ENCODE measurements at places on chromosomes 4 and X. TPM values are rescaled to one million over a fixed set of nuclear protein-coding genes. Genes with fewer than 3 reads are reported as not detected.

DNA sequence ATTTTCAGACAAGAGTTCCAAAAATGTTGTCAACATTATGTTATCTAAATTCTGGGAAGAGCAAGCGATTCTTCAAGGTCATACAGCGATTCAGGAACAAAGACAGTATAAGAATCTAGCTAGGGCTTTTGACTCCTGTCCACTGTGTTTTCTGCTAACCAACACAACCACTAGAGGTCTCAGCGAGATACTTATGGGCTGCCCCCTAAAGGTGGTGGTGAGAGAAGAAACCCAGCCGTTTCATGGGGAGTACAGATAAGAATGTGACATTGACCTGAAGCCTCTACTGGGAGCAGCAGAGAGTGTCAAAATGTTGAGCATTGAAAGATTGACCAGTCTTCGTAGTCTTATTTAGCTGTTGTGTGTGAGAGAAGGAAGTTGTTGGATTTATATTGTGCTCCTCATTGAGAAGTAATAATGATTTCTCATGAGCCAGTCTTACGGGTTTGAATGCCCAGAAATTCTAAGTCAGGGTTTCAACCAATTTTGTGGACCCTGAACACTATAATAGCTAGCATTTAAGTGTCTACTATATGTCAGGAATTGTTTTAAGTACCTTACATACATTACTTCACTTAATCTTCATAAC lies 168.3 kb downstream of the SPRY1 start:
- peak; percentile 81 for DNase-seq

DNA sequence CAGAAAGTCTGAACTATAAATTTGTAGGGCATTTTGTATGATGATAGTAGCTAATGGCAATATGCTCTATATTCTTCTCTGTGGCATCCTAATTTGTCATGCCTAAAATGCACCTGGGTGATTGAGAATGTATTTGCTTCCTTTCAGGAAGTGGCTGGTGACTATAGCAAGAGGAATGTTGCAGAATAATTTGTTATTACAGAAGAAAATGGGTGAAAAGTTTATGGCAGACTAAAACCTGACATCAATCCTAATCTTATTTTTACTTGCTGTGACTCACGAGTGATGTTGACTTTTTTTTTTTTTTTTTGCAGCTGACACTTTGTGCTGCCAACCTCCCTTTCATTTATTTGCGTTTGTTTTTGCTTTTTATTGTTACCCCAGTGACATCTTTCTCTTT lies 141.1 kb downstream of the MSL3 start:
- DNase-seq, result no peak

DNA sequence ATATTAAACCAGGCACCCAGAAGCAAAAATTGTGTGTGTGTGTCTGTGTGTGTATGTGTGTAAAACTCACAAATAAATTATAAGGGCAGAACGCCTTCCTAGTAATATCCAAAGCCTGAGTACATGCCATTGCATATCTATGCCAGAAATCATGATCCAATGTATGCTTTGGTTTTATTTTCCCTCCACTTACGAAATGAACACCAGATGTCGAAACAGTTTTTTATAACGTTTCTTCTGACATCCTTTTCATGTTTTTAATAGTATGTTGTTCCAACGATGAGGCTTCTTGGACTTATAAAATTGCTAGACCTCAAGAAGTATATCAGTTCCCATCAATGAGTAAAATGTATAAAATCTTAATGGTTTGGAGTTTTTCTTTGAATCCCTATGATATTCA lies 55.4 kb downstream of the KCNIP4 start:
- DNase-seq, result no peak

DNA sequence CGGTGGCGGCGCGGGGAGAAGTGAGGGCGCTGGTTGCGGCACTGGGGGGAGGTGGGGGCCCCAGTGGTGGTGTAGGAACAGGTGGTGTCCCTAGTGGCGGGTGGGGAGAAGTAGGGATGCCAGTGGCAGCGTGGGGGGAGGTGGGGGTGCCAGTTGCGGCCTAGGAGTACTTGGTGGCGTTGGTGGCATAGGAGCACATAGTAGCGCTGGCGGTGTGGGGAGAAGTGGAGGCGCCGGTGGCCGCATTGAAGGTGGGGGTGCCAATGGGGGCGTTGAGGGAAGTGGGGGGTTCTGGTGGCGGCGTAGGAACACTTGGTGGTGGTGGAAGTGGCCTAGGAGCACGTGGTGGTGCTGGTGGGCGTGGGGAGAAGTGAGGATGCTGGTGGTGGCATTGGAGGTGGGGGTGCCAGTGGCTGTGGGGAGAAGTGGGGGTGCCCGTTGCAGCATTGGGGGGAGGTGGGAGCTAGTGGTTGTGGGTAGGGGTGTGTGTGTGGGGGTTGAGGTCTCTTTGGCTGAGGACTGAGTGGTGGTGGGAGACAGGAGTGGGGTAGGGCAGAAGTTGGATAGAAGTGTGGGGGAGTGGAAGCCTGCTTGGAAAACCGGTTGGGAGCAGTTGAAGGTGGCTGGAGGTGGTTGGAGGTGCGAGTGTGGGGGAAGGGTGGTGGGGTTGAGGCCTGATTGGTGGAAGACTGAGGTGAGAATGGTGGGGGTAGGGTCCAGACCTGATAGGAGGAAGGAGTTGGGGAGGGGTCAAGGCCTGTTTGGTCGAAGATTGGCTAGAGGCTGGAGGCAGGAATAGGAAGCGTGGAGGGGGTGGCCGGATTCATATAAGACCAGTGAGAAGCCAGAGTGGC lies 1.1 kb downstream of the GCNA start:
- peak; percentile 30 for DNase-seq

GRCh38 chr4:47752214-47752613 lies 85.7 kb downstream of the CORIN start:
- no peak for DNase-seq

DNA sequence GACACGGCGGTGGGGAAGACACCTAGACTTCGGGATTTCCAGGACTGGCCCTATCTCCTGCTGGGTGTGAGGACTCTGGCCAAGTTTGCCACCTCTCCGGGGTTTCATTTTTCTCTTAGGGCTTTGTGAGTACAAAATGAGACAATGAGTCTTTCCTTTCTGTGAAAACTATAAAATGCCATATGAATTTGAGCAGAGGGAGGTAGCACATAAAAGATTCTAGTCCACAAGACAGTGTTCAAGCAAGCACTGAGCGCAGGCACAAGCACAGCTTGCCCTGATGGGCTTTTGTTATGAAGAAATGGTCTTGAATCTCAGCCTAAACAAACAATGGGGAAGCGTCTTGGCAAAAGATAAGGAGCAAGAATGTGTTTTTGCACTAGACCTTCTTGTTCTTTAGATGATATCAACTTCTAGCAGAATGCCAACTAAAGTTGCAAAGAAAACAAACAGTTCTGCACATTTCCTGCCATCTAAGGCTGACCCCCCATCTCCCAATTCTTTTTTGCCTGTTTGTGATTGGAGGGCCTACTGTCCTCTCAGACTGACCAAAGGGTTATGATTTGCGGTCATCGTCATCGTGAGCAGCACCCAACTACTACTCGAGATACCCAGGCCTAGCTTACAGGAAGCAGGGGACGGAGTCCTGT lies 73.0 kb upstream of the ZNF518B start:
- no peak for DNase-seq

DNA sequence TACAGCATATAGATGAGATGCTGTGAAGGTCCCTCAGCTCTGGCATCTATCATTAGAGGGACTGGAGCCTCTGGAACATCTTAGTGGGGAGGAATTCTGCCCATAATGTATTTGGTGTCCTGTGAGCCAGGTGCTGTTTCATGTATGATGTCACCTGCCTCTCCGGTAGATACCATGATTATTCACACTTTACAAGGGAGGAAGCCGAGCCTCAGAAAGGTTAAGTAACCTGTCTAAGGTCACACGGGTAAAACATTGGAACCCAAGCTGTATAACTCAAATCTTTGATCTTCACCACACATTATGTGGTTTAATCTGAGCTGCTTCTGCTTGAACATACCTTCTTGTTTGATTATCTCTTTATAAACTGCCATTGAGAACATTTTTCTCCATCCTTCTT lies 442.8 kb downstream of the BCOR start:
- no peak for DNase-seq

DNA sequence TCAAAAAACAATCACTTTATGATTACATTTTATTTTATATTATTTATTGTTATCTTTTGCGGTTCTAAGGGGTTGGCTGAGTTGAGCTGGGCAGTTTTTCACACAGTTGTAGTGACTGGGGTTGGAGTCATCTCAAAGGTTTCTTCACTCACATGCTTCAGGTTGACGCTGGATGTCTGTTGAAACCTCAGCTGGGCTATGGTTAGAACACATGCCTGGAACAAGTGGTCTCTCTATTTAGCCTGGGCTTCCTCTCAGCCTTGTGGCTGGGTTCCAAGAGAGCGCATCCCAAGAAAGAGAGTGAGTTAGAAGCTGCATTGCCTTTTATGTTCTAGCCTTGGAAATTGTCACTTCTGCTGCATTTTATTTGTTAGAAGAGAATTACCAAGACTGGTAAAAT lies 87.4 kb downstream of the CBLL2 start:
- DNase-seq, result no peak

- no peak for DNase-seq
Observed at GRCh38 chr4:100017637-100018310, 67.7 kb upstream of the H2AZ1 start.

DNA sequence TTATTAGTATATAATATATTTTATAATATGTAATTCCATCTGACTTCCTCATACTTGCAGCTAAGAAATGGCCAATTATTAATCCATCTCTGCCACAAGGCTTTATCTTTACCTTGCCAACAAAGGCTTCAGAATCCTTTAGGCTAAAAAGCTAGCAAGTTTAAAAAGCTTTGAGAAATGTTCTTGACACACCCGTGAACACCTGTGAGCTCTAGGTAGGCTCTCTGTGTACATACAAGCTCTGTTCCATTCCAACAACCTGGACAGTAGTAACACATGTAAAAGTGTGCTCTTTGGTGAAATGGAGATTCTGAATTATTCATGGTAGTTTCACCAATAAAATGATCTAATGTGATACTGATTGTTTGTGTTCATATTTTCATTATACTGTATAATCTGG lies 49.7 kb upstream of the USP9X start:
- no peak for DNase-seq

- DNase-seq, result no peak
Observed at GRCh38 chr4:604131-604530, 21.2 kb upstream of the PDE6B start.

DNA sequence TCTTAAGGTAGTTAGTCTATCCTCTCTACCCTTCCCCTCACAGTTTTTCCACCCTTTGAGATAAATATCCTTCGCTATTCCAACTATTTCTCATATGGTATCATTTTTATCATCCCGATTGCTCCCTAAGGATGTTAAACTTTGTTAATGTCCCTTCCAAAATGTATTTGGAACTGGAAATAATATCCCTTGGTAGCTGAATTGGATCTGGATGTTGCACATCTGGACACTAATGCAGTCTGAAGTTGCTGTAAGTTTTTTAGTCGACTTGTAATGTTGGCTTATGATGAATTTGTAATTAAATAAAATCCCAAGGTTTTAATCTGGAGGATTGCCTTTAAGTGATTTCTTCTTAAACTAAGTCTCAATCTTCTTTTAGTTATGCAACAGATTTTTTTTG lies 22.5 kb downstream of the XIAP start:
- no peak for DNase-seq

DNA sequence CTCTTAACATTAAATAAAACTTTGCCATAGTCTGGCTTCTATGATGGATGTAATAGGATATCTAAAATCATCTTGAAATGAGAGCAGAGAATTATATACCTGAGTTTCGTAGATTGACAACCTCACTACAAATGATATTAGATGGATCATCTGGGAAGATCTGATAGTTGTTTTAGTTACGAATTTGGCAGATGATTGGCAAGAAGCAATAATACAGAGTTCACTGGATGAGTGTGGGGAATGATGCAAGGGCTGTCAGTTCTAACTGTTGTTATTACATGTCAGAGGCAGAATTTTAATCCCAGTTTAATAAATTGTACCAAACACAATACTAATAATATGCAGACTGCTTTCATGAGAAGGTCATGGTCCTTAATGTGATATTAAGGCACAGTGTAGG lies 585.2 kb downstream of the TRAM1L1 start:
- DNase-seq, result no peak

- no peak for DNase-seq
Observed at GRCh38 chr4:19379191-19379708, 872.5 kb upstream of the SLIT2 start.

DNA sequence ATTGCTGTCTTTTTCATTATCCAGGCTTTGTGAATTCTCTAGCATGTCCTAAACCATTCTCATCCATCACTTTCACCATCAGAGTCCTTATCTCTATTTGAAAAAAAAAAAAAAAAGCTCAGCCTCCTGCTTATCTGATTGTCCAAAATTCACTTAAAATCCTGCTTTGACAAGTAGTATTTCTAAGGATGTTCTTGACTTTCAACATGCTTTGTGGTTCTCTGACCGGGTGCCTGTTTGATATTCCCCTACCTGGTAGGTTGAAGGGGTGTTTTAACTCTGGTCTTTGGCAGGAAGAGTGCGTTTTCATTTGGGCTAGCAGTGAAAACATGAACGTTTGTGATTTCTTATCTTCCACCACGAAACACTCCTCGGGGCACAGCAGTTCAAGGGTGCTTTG lies 17.3 kb upstream of the BBS12 start:
- DNase-seq, result no peak

DNA sequence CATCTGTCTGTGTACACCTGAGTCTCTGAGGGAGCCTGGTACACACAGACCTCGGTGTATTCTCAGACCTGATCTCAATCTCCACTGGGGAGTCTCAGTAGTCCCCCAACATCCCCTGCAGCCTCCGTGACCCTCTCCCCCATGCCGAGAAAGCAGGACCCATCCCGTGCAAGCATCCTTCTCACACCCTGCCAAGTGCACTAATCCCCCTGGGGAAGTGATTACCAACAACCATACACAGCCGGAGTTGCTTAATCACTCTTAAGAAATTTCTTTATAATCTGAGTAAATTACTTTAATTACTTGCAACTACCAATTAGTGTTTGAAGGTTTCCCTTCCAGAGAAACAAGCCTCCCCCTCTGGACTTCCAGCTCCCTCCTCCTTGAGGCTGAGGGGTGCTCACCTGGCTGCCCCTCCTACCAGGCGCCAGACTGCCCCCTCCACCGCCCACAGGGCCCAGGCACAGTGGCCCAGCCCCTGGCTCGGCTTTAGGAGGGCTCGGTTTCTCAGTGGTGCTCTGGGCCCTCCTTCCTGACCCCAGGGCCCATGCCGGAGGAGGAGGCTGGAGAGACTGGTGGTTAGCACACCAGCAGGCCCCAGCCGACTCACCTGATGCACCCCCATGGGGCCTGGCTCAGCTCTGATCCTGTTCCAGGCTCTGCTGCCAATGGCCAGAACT lies 43.8 kb downstream of the PJA1 start:
- no peak for DNase-seq

DNA sequence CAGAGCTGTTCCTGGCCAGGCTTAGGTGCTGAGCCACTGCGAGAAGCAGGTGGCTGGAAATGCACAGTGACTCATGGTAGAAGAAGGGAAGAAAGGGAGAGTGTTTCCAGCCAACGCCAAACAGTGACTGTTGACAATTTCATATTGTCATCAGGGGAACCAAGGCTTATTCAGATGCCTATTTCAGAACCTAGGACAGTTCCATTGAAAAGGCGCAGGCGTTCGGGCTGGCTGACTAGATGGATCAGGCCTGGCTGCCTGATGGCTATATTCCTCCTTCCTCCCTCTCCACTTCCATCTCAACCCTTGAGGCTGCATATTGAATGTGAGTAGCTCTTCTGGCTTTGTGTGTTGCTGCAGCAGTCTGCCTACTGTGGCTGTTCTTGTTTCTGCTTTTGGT lies 73.0 kb upstream of the FRMPD4 start:
- DNase-seq, result no peak

GRCh38 chr4:140705625-140706275 lies 50.4 kb downstream of the TBC1D9 start:
- DNase-seq, result no peak

Gene SMIM10
- 7.9 TPM for total RNA-seq

Gene VCX
- total RNA-seq, result not detected

Gene CNKSR2
- total RNA-seq, result not detected

Gene BRS3
- total RNA-seq, result not detected

Gene TNIP3
- not detected for total RNA-seq

Data from Caco-2 (cell line).